ENCODE measurements at places on chromosomes 12 and 14. TPM values are rescaled to one million over a fixed set of nuclear protein-coding genes. Genes with fewer than 3 reads are reported as not detected.

DNA sequence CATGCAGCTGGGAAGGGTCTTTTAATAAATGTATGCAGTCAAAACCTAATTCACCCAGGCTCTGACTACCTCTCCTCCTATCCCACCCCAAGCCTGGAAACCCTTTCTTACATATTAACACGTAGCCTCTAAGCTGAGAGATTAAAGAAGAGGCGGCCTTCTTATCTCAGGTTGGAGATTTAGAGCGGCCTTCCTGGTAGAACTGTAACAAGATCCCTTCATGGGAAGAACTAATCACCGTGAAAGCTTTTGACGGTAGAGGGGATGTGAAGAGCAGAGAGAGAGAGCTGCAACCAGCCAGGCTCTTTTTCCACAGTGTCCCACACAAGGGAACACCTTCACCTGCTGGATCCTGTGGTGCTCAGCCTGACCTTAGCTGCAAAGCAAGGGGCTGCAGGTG, 367.4 kb downstream of the MED13L start:
- DNase-seq: no peak

- no peak for DNase-seq
These were observed 78.0 kb downstream of the KITLG start for GRCh38 chr12:88501972-88502938.

DNA sequence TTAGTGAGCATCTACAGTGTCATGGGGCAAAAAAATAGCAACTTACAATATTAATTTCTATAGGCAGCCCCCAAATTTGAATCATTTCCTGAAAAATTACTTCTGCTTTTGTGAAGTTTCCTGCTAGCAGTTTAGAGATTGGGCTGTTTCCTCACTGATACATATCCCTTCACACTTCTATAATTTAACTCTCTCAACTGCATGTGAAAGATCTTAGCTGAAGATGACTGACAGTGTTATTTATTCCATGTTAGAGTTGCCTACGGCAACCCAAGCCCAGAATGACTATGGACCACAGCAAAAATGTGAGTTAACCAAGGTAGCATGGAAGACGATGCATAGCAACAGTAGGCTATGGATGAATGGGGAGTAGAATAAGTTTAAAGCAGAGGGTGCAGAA, at the start of gene KLRG1:
Gene KLRG1, plus strand, starts transcription at position 134 of the 400 bp plus-strand sequence. Its CDS starts 90 bp downstream, at position 224.
- no peak for DNase-seq

DNA sequence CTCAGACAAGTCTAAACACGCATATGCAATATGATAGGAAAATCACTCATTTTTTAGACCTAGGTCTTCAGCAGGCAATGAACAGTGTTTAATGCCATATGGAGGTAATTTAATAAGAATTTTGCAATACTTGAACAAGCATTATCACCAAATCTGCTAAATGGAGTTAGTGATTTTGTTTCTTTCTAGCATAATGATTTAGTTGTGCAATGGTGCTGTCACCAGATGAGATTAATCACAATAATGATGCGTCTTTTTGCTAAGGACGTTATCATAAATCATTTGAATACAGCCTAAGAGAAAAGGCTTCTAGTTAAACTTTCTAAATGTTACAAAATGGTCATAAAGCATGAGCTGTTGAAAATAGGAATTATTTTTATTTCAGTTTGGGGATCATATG, 170.0 kb upstream of the SLC16A7 start:
- DNase-seq: no peak

GRCh38 chr14:67365476-67365875, 5.3 kb downstream of the EIF2S1 start:
- no peak for DNase-seq

GRCh38 chr14:33435911-33436689, 497.4 kb downstream of the NPAS3 start:
- DNase-seq: no peak

MBD6 gene
- 65.7 TPM for polyA plus RNA-seq
